ENCODE measurements at places on chromosomes 7 and 10. TPM values are rescaled to one million over a fixed set of nuclear protein-coding genes. Genes with fewer than 3 reads are reported as not detected.

NRCAM gene
- 98.8 TPM for total RNA-seq

PMPCB gene
- total RNA-seq = 64.9 TPM

DGKB gene
- total RNA-seq = not detected

DDC gene
- total RNA-seq = 1.2 TPM

CHST15 gene
- 9.4 TPM for total RNA-seq

RAB18 gene
- 92.1 TPM for total RNA-seq

SPDYE8 gene
- not detected for total RNA-seq

FAM24A gene
- total RNA-seq = not detected

SLC16A12 gene
- 0.19 TPM for total RNA-seq

CUBN gene
- total RNA-seq = 0.01 TPM

LIPJ gene
- not detected for total RNA-seq

FAM24B gene
- 16.5 TPM for total RNA-seq

WDR86 gene
- total RNA-seq = not detected

CRYGN gene
- not detected for total RNA-seq

TSPAN12 gene
- 0.52 TPM for total RNA-seq

CFAP58 gene
- 0.36 TPM for total RNA-seq

SLC26A5 gene
- total RNA-seq = not detected

INSYN2A gene
- 1.7 TPM for total RNA-seq

DRGX gene
- not detected for total RNA-seq

CDC14C gene
- total RNA-seq = not detected

TRIL gene
- not detected for total RNA-seq

SNCG gene
- 12.8 TPM for total RNA-seq

SHLD2 gene
- 30.6 TPM for total RNA-seq

CADPS2 gene
- not detected for total RNA-seq

ITPRID1 gene
- total RNA-seq = not detected

RNF32 gene
- 2.1 TPM for total RNA-seq

BAZ1B gene
- 57.5 TPM for total RNA-seq

ZPBP gene
- not detected for total RNA-seq

STEAP4 gene
- total RNA-seq = not detected

CYP2C19 gene
- total RNA-seq = not detected

CHRM2 gene
- not detected for total RNA-seq

OPN4 gene
- total RNA-seq = not detected

THAP5 gene
- total RNA-seq = 18.0 TPM

LRMDA gene
- total RNA-seq = 5.6 TPM

CPVL gene
- 0.86 TPM for total RNA-seq

TWIST1 gene
- total RNA-seq = 3.8 TPM

HOGA1 gene
- 1.7 TPM for total RNA-seq

CEP41 gene
- 12.5 TPM for total RNA-seq

LIPK gene
- not detected for total RNA-seq

TPK1 gene
- 3.3 TPM for total RNA-seq

AGAP9 gene
- total RNA-seq = 11.5 TPM

HERC4 gene
- total RNA-seq = 37.2 TPM

PPP1R17 gene
- not detected for total RNA-seq

PSMG3 gene
- 105 TPM for total RNA-seq

All from A549 treated with ZK216348 at 1 μM for 4 hours (cell line).